ENCODE measurements at places on chromosomes 12 and 14.

GRCh38 chr14:103628221-103628683, 759 bp upstream of the KLC1 start:
- H3K4me1 ChIP-seq, result peaks cover 6% of the 10 kb centered on the region
- peak; percentile 79 for DNase-seq
- H3K36me3 ChIP-seq, result no peaks in the 10 kb centered on the region
- peak overlapping the region; percentile 99 for H3K27ac ChIP-seq

GRCh38 chr14:69593018-69593677, 18.2 kb upstream of the SUSD6 start:
- H3K4me3 ChIP-seq, result no peak overlapping the region
- H3K27ac ChIP-seq, result peak overlapping the region; percentile 33
- peak; percentile 80 for DNase-seq
- no peaks in the 10 kb centered on the region for H3K4me1 ChIP-seq

GRCh38 chr14:75979071-75979571, 2.7 kb downstream of the TGFB3 start:
- DNase-seq, result peak; percentile 47
- no peaks in the 10 kb centered on the region for H3K36me3 ChIP-seq
- no peaks in the 10 kb centered on the region for H3K27me3 ChIP-seq
- peaks cover 9% of the 10 kb centered on the region for H3K4me1 ChIP-seq

GRCh38 chr12:79547735-79548609, 142.8 kb downstream of the PAWR start:
- no peak overlapping the region for H3K4me3 ChIP-seq
- H3K27me3 ChIP-seq, result no peaks in the 10 kb centered on the region
- H3K4me1 ChIP-seq, result peaks cover 12% of the 10 kb centered on the region
- no peak overlapping the region for H3K27ac ChIP-seq
- no peaks in the 10 kb centered on the region for H3K36me3 ChIP-seq
- peak; percentile 48 for DNase-seq

- H3K4me1 ChIP-seq, result no peaks in the 10 kb centered on the region
- no peak overlapping the region for H3K27ac ChIP-seq
- no peaks in the 10 kb centered on the region for H3K27me3 ChIP-seq
- no peak for DNase-seq
Observed at GRCh38 chr14:94364964-94365363, 23.4 kb downstream of the SERPINA1 start.

DNA sequence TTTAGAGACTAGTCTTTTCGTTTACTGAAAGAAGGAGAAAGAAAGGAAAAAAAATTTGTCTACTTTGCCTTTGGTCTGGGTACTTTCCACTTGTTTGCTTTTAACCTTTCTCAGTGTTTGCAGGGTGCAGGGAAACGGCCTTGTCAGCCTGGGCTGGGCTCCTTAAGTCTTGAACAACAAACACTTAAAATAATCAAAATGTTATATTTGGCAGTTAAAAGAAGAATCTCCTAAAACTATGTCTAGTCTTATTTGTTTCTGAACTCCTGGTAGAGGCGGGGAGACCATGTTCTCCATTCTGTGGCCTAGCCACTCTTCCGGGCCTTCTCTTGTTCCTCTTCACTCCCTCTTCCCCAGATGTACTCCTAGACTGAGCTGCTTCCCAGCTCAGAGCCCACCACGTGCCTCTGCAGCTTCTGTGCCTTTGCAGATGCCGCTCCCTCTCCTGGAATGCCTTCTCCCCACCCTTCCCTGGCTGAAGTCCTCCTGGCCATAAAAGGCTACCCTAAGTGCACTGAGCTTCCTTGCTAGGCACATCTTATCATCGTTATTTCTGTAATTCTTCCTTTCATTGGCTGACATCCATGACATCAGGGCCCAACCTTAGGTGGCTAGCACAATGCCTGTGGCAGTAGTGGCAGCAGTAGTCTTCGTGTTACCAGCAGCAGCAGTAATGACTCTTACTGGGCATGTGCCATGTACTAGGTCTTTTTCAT, 432.9 kb downstream of the ZFP36L1 start:
- no peaks in the 10 kb centered on the region for H3K27me3 ChIP-seq
- peaks cover 24% of the 10 kb centered on the region for H3K4me1 ChIP-seq
- H3K27ac ChIP-seq, result peak overlapping the region; percentile 22
- no peaks in the 10 kb centered on the region for H3K36me3 ChIP-seq
- DNase-seq, result peak; percentile 49

DNA sequence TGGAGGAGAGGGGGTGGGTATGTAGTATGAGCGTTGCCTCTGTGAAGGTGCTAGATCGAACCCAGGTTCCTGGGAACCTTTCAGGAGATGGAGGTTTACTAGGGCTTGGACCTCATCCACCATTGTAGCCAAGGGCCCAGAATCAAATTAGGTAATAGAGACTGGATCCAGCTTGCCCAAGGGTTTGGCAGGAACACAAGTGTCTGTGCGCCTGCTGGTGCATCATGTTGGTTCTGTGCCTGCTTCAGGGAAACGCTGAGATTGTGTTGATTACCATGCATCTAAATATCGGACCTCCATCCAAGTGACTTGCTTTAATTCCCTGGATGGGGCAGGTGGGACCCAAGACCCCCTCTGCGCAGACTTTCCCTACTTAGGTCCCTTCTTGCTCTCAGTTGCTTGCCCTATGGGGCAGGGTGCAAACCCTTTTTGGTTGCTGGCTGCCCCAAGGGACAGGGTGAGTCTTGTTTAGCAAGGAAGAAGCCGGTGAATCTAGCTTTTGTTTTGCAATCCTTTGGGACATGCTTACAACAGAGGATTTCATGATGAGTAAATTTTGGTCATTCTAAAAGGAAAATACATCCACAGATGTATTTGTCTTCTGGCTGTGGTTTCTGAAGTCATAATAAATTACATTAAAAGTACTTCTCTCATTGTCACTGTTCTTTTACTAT, 189.8 kb upstream of the PRICKLE1 start:
- DNase-seq, result no peak
- H3K27ac ChIP-seq, result no peak overlapping the region
- peaks cover 5% of the 10 kb centered on the region for H3K4me1 ChIP-seq
- H3K27me3 ChIP-seq, result no peaks in the 10 kb centered on the region

DNA sequence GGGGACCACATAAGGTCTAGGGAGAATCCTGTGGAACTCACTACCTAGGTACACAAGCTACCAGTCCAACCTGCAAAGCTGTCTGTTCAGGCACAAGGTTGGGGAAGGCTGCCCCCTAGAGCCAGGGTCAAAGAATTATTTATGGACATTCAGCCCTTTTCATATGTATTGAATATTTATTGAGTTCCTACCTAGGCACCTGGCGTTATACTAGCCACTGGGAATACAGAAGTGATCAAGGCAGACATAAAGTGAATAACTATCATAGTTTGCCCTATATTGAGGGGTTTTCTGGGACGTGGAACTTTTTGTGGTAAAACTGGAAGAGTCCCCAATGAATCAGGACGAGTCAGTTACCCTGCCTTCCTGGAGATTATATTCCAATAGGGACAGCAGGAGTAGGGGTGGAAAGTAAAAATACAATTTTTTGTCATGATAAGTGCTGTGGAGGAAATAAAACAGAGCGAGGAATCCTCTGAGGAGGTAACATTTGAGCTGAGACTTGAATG, 5.8 kb upstream of the SLC48A1 start:
- no peak overlapping the region for H3K4me3 ChIP-seq
- H3K27ac ChIP-seq, result no peak overlapping the region
- DNase-seq, result no peak
- no peaks in the 10 kb centered on the region for H3K36me3 ChIP-seq
- peaks cover 24% of the 10 kb centered on the region for H3K4me1 ChIP-seq

- DNase-seq, result peak; percentile 33
- no peaks in the 10 kb centered on the region for H3K36me3 ChIP-seq
- H3K27ac ChIP-seq, result no peak overlapping the region
- no peak overlapping the region for H3K4me3 ChIP-seq
- peaks cover 2% of the 10 kb centered on the region for H3K4me1 ChIP-seq
Observed at GRCh38 chr14:55071870-55072640, 20.6 kb downstream of the MAPK1IP1L start.

DNA sequence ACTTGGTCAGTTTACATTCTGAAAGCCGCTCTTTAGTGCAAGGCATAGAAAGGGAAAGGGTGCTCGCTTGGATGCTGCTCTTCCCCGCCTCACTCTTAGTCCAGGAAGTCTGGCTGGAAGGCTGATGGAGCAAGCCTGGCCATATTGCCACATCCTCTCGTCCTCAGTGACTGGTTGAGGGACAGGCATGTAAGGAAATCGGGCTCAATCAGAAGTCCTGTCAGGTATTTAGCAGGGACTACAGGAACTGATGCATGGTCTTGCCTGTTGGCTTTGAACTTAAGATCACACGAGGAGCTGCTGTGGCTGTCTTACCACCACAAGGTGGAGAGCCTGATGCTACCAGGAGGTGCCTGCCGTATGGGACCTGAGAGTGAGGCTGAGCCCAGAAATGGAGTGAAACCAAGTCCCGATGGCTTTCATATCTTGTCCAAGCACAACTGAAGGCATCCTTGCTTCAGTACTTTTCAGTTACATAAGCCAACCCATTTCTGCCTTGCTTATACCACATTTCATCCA, 10.7 kb upstream of the C12orf75 start:
- no peaks in the 10 kb centered on the region for H3K27me3 ChIP-seq
- DNase-seq, result no peak
- H3K4me3 ChIP-seq, result no peak overlapping the region
- H3K4me1 ChIP-seq, result no peaks in the 10 kb centered on the region
- no peak overlapping the region for H3K27ac ChIP-seq

DNA sequence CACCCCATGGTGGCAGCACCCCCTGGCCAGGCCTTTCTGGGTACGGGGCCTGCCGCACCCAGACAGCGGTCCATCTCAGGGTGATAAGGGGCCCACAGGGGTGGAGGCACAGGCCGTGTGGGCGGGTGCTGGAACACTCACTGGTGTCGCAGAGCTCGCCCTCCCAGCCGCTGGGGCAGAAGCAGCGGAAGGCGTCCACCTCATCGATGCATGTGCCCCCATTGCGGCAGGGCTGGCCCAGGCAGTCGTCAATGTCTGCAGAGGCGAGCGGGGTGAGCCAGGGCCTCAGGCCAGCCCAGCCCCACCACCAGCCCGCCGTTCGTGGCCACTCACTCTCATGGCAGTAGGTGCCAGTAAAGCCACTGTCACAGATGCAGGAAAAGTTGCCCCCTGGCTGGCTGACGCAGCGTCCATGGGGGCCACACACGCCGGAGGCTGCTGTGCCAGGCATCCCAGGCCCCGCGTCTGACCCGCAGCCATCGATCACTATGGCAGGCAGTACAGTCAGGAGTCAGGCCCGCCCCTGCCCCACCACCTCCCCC, 19.9 kb downstream of the JAG2 start:
- H3K27ac ChIP-seq, result no peak overlapping the region
- H3K4me1 ChIP-seq, result no peaks in the 10 kb centered on the region
- H3K27me3 ChIP-seq, result no peaks in the 10 kb centered on the region
- no peaks in the 10 kb centered on the region for H3K36me3 ChIP-seq

DNA sequence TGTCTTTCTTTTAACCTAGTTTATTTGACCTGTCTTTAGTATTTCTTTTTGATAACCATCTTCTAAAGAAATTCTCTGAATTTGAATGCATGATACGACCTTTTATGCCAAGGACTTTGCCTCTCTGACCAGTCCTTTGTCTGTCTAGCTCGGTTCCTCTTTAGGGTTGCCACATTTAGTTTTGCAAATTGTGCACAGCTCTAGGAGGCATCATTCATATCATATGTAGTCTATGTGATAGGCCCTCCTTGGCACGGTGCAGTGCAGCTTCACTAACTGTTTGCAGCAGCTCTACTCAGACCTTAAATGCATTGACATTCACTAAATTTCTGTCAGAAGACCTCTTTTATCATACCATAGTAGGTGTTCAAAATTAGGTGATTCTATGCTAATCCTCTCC, 75.6 kb downstream of the USP15 start:
- no peak overlapping the region for H3K27ac ChIP-seq
- no peaks in the 10 kb centered on the region for H3K36me3 ChIP-seq
- no peaks in the 10 kb centered on the region for H3K4me1 ChIP-seq
- no peak overlapping the region for H3K4me3 ChIP-seq
- H3K27me3 ChIP-seq, result no peaks in the 10 kb centered on the region

DNA sequence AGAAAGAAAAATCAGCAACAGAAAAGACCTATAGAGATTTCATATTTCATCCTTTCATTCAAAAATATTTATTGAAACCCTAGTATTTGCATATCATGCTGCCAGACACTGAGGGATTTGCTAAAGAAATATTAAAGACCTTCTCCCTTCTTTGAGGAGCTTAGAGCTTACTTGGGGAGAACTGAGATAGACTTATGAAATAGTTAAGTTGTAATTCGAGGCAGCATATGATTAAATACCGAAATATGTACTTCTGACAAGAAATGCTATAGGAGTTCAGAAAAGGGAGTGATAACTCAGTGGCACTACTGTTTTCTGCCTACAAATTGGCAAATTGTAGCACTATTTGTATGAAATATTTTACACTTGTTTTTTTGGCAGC, 59.1 kb downstream of the PLXNC1 start:
- peak overlapping the region; percentile 73 for H3K27ac ChIP-seq
- no peaks in the 10 kb centered on the region for H3K36me3 ChIP-seq
- no peak overlapping the region for H3K4me3 ChIP-seq
- no peak for DNase-seq

- H3K4me3 ChIP-seq, result no peak overlapping the region
- no peak for DNase-seq
Observed at GRCh38 chr14:51035611-51036192, 59.2 kb downstream of the TRIM9 start.

DNA sequence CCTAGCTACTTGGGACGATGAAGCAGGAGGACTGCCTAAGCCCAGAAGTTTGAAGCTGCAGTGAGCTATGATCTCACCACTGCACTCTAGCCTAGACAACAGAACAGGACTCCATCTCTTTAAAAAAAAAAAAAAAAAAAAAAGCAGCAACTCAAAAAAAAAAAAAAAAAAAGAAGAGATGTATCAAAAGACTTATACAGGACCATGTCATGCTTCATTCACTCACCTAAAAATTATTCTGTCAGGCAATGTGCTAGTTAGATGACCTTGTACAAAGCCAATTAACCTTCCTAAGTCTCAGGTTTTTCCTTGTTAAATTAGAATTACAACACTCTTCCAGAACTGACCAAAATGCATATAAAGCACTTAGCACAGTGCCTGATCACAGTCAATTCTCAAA, 50.9 kb downstream of the BAZ1A start:
- H3K36me3 ChIP-seq, result no peaks in the 10 kb centered on the region
- no peak for DNase-seq
- H3K27ac ChIP-seq, result no peak overlapping the region
- H3K27me3 ChIP-seq, result no peaks in the 10 kb centered on the region

- DNase-seq, result no peak
- no peak overlapping the region for H3K4me3 ChIP-seq
- no peak overlapping the region for H3K27ac ChIP-seq
- no peaks in the 10 kb centered on the region for H3K27me3 ChIP-seq
- H3K36me3 ChIP-seq, result no peaks in the 10 kb centered on the region
- no peaks in the 10 kb centered on the region for H3K4me1 ChIP-seq
Observed at GRCh38 chr12:120651821-120652220, 11.4 kb downstream of the CABP1 start.

GRCh38 chr12:30782316-30783173, 27.8 kb upstream of the CAPRIN2 start:
- no peak overlapping the region for H3K4me3 ChIP-seq
- H3K4me1 ChIP-seq, result no peaks in the 10 kb centered on the region
- no peaks in the 10 kb centered on the region for H3K27me3 ChIP-seq
- H3K36me3 ChIP-seq, result no peaks in the 10 kb centered on the region
- H3K27ac ChIP-seq, result no peak overlapping the region
- no peak for DNase-seq

GRCh38 chr12:13223941-13224340, 27.4 kb downstream of the EMP1 start:
- H3K27me3 ChIP-seq, result no peaks in the 10 kb centered on the region
- H3K36me3 ChIP-seq, result no peaks in the 10 kb centered on the region
- H3K27ac ChIP-seq, result no peak overlapping the region
- no peak for DNase-seq
- no peaks in the 10 kb centered on the region for H3K4me1 ChIP-seq
- no peak overlapping the region for H3K4me3 ChIP-seq

- no peaks in the 10 kb centered on the region for H3K27me3 ChIP-seq
- DNase-seq, result no peak
- no peak overlapping the region for H3K27ac ChIP-seq
- H3K4me3 ChIP-seq, result no peak overlapping the region
- H3K36me3 ChIP-seq, result no peaks in the 10 kb centered on the region
- H3K4me1 ChIP-seq, result no peaks in the 10 kb centered on the region
Observed at GRCh38 chr14:31886156-31886835, 190.8 kb upstream of the ARHGAP5 start.
